ENCODE measurements at places on chromosomes 1 and 21. TPM values are rescaled to one million over a fixed set of nuclear protein-coding genes. Genes with fewer than 3 reads are reported as not detected.

DNA sequence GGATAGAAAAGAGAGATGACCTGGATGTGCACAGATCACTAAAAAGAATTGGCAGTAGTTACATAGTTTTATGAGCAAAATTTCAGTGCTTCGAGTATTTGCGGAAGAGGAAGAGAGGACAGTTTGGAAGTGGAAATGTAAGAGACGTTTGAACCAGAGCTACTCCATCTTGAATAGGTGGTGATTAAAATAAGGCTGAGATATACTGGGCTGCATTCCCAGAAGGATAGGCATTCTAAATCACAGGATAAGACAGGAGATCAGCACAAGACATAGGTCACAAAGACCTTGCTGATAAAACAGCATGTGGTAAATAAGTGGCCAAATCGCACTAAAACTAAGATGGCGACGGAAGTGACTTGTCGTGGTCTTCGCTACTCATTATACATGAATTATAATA, 453.3 kb downstream of the COL11A1 start:
- no peak for DNase-seq

Gene FAM131C
- not detected for total RNA-seq

DNA sequence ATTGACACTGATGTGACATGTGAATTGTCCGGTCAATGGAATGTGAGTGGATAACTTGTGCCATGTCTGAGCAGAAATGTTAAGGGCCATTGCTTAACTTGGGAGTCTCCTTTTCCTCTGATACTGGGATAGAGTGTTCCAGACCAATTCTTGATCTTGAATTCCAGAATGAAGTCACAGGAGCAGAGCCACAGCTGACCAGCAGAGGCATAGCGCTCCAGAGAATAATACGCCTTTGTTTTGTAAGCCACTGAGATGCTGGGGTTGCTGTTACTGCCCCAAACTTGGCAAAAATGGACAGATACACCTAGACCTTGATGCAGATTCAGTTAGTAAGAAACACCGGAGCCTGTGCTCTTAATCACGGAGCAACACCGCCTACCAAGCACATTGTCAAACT, 6.3 kb downstream of the KCNJ6 start:
- DNase-seq = no peak

Gene LCA5L
- 3.0 TPM for total RNA-seq

DNA sequence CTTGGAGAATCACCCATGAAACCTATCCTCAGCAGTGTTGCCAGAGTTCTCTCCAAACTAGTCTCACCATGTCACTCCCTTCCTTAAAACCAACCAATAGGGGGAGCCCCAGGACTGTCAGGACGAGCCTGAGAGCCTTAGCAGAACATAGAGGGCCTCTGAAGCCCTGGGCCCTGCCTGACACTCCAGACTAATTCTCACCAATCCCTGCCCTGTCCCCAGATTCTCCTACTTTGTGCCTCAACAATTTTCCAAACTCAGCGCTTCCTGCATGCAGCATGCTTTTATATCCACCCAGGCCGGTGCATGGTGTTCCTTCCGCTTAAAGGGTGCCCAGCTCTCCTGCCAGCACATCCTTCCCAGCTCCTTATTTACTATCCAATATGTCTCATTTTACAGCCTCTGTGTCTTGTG, 42.7 kb downstream of the HSD3B1 start:
- DNase-seq = peak; percentile 51

DNA sequence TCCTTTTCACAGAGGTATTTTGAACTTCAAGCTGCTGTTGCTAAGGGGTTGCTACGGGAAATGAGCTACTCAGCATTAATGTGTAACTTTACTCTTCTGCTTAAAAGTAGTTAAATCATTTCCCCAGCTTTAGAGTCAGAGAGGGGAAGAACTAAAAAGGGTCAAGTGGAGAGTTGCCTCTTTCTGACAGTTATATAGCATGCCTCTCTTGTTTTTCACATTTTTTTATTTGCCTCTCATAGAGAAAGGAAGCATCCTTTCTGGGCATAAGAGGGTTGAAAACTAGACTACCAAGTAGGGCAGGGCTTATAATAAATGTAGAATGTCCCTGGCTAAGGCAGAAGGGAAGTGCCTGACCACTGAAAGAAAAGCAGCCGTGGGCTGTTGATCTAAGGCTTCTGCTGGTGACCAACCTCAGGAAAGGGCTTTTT, 10.1 kb upstream of the ELAVL4 start:
- no peak for DNase-seq

GRCh38 chr1:3584915-3585314, 26.4 kb downstream of the MEGF6 start:
- DNase-seq = no peak

- no peak for DNase-seq
These were observed 311.0 kb downstream of the ASTN1 start for GRCh38 chr1:176853503-176853902.

Gene CHD1L
- 34.1 TPM for total RNA-seq

Gene PLA2G2C
- not detected for total RNA-seq

GRCh38 chr1:3205815-3206214, 136.8 kb downstream of the PRDM16 start:
- DNase-seq = no peak

Gene DIP2A
- 41.0 TPM for total RNA-seq

- DNase-seq = no peak
These were observed 23.1 kb upstream of the RAP1A start for GRCh38 chr1:111596499-111596898.

GRCh38 chr1:30534551-30534940, 188.8 kb downstream of the MATN1 start:
- DNase-seq = no peak

Gene HHIPL2
- 0.97 TPM for total RNA-seq

Gene GJA8
- total RNA-seq = not detected

Data from lower lobe of right lung (tissue), 2 donors.